ENCODE measurements at places on chromosomes 11 and 22.

GRCh38 chr22:20015187-20015625 is 1.4 kb downstream of the ARVCF start:
- no peak for DNase-seq

DNA sequence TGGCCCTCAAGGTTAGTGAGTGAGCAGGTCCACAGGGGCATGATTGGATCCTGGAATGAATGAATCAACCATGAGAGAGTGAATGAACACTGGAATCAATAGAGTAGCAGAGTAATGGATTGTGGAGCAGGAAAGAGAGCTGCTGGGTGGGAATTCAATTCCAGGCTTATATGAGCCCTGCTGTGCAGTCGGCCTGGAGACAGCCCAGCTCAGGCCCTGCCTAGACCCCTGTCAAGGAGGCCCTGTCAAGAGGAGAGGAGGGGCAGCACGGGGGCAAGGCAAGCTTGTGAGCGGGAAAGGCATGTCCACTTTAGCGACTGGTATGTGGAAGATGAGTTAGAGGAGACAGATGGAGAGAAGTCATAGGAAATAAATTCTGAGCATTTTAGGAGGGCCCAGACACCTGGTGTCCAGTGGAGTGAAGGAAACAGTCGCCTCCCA is 1.3 kb upstream of the FOLR1 start:
- DNase-seq: no peak

GRCh38 chr22:30752771-30753170 is 58.1 kb downstream of the OSBP2 start:
- no peak for DNase-seq

- no peak for DNase-seq
These were observed 210.4 kb upstream of the GRIA4 start for GRCh38 chr11:105399511-105399910.

GRCh38 chr11:95559899-95560298 is 229.7 kb downstream of the FAM76B start:
- DNase-seq: no peak

- DNase-seq: no peak
These were observed 83.8 kb downstream of the TBC1D22A start for GRCh38 chr22:46846150-46846831.

DNA sequence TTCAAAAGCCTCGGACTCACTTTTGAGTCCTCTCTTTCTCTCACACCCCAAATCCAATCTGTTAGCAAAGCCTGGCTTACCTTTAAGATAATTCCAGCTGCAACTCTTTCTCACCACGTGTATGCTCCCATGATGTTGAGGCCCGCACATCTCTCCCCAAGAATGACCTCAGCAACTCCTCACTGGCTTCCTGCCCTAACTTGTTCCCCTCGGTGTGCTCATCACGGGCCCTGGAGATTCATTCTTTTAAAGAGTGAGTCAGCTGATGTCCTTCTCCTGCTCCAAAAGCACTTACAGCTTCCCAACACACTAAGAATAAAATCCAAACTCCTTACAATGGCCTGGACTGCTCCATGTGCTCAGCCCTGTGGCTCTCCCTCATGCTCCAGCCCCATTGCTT is 1041.3 kb downstream of the OPCML start:
- no peak for DNase-seq

GRCh38 chr11:47061429-47062178 is 115.1 kb downstream of the ARFGAP2 start:
- no peak for DNase-seq

DNA sequence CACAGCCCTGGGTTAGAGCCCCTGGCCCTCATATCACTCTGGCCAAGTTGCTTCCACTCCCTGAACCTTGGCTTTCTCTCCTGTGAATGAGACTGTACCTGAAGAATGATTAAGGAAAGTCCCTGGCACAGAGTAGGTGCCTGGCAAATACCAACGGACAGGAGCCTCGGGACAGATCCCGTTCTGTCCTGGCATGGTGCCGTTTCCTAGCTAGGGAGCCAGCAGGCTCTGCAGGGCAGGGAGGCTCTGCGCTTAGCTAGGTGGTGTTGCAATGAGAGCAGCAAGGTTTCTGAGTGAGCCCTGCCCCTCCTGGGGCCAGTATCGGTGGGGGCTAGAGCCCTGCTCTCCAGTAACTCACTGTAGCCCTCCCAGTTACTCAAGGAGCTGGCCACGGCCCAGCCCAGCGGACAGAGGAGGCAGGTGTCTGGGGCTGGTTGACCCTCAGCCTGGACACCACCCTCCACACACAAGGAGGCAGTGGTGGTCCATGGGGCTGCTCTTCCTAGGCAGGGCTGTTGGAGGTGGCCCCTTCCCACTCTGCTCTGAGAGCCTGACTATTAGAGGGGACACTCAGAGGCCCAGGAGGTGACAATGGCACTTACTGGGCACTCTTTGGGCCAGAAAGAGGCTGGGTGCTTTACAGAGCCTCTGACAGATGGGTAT is 74.4 kb downstream of the NFAM1 start:
- DNase-seq: no peak

Measured in GOT3 (cell line).